ENCODE measurements at places on chromosomes 7 and 10.

GRCh38 chr10:20683345-20683744, 213.8 kb downstream of the NEBL start:
- no peak for DNase-seq

GRCh38 chr7:7821517-7821916, 103.1 kb upstream of the RPA3 start:
- DNase-seq: no peak

DNA sequence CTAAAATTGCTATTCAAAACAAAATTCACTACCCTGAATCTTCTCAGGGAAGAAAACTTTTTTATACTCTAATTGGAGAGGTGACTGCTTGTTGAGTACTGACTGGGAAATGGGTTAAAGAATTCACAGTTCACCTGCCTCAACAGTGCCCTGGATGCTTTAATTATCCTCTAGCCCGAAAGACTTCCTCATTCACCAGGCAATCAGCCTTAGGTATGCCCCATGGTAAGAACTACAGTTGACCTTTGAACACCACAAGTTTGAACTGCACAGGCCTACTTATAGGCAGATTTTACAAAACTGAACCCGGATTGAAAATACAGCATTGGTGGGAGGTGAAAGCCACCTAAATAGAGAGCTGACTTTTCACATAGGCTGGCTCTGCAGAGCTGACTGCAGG, 175.3 kb downstream of the ELAPOR2 start:
- no peak for DNase-seq

GRCh38 chr10:130243015-130243414, 106.8 kb downstream of the GLRX3 start:
- no peak for DNase-seq

- DNase-seq: no peak
Measured at GRCh38 chr10:127850944-127851343, 41.8 kb downstream of the CLRN3 start.

DNA sequence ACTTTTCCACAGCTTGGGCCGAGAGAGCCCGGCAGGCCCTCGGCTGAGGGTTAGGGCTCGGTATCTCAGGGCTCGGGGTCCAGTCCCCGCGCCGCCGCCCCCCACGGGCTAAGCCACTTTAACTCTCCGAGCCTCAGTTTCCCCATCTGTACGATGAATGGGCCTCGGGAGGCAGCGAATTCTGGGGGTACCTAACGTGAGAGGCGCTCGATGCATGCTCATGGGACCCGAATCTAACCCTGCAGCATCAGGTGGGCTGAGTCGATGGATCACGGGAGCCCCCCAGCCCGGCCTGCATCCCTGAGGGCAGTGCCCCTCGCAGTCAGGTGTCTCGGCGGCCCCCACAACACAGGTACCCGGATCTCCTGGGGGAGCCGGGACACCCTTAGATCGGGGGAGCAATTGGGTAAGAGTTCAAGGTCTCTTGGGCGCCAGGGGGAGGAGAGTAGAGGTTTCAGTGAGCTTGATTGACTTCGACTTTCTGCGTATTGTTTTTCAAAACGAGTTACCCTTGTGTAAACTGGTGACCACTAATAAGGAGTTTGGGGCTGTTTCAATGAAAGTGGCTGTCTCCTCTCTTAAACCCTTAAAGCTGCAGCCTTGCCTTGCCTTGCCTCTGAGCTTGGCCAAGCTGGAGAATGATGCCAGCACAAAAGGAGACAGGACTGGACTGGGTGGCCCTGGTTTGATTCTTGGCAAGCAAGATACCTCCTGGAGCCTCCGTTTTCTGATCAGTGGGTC, 631 bp downstream of the POR start:
- no peak for DNase-seq

DNA sequence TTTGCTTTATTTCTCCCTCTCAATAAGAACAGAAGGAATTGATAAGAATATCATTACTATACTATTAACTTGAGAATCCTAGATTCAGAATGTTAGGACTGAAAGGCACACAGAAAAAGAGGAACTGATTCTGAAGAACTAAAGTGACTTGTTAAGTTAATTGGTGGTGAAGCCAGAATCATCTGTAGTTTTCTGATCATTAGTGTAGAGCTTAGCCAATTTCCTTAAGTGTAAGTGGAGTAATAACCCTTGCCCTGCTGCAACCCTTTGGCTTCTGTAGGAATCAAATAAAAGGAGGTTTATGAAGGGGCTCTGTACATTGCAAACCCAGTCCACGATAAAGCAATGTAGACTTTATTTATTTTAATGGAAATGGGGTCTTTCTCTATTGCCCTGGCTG, 1186.0 kb downstream of the SORCS3 start:
- DNase-seq: no peak

- DNase-seq: no peak
Measured at GRCh38 chr10:22317076-22317370, 835 bp downstream of the COMMD3 start.
